ENCODE measurements at places on chromosomes 4 and X. TPM values are rescaled to one million over a fixed set of nuclear protein-coding genes. Genes with fewer than 3 reads are reported as not detected.

- no peak for DNase-seq
These were observed 114.9 kb upstream of the SLC34A2 start for GRCh38 chr4:25540734-25541133.

Gene TCEAL5
- total RNA-seq = 0.28 TPM

Gene PLS3
- total RNA-seq = 110 TPM

Gene AKAP4
- not detected for total RNA-seq

GRCh38 chr4:39655211-39655610 lies 16.5 kb upstream of the SMIM14 start:
- no peak for DNase-seq

DNA sequence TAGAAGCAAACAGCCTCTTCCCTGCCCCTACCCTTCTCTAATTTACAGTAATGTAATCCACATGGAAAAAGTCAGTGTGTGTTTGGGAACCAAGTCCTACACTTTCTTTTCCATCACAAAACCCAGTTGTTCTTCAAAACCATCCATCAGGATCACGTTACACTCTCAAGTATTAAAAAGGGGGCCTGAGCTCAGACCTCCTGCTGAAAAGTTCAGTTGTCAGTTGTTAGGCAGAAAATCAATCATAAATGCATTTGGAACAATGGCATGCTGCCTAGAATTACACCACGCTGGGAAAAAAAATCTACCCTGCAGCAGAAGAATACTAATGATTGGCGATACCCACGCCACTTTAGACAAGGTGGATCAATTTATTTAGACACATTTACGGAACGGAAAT lies 236.5 kb downstream of the PARM1 start:
- DNase-seq = no peak

DNA sequence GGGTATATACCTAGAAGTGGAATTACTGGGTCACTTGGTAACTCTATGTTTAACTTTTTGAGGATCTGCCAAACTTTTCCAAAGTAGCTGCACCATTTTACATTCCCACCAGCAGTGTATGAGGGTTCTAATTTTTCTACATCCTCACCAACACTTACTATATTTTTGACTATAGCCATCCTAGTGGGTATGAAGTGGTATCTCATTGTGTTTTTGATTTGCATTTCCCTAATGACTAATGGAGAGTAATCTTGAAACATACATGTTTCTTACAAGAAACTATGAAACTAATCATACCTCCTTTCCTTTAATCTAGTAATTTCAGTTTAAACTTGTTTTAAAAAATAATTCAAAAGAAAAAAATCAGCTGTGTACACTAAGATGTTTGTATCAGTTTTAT lies 17.9 kb downstream of the BCLAF3 start:
- DNase-seq = no peak

GRCh38 chr4:7103031-7103606 lies 35.3 kb upstream of the GRPEL1 start:
- peak; percentile 89 for DNase-seq

DNA sequence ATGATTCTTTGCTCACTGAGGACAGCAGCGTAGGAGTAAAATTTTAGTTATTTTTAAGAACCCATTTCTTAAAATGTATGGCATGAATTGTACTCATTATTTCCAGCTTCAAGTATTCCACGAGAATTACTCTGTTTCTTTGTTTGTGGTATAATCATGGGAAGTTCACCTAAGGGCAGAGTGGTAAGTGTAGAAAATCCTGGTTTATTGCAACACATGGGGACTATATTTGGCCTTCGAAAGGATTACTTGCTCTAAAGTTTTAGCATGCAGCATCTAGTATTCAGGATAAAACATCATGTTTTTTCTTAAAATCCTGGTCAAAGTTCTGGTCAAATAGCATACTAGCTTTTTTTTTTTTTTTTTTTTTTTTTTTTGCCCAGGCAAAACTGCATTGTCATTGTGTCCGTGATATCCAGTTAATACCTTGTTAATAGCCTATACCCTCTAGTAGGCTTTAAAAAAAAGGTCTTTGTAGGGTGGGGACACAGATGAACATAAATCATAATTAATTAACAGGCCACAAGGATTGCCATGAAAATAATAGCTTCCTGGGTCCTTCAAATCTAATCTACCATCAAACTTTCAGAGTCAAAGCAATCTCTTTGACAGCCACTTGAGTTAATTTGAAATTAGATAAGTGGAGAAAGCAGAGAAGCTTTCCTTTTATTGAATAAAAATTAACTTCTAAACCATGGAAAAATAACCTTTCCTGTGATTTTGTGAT lies 44.6 kb upstream of the VEGFC start:
- DNase-seq = no peak

GRCh38 chrX:13485167-13485566 lies 84.2 kb upstream of the EGFL6 start:
- DNase-seq = no peak

- DNase-seq = peak; percentile 94
These were observed 230.7 kb upstream of the STK26 start for GRCh38 chrX:131792356-131792749.

- no peak for DNase-seq
These were observed 2337.6 kb downstream of the PCDH7 start for GRCh38 chr4:33057736-33058135.

DNA sequence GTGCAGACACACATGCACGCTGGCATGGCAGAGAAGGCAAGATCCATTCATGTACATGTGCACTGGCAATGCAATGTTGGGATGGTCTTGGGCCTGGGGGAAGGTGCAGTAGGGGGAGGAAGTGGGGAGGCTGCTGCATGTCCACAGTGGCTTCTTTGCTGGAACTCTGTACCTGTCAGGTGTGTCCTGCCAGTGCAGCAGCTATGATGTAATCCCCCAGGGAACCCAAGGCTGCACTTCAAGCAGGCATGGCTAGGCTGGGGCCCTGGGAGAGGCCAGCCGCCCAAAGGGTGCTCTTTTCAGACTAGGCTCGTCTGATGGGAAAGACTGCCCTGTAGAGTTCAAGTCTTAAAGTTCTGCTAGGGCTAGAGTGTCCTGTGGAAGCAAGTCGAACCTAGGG lies 1304.0 kb downstream of the FAM133A start:
- DNase-seq = no peak

Gene FAM184B
- 0.09 TPM for total RNA-seq

Gene CLNK
- total RNA-seq = 2.8 TPM

Gene MMRN1
- 28.9 TPM for total RNA-seq

- no peak for DNase-seq
These were observed 549.1 kb downstream of the ANKRD50 start for GRCh38 chr4:124163401-124163800.

DNA sequence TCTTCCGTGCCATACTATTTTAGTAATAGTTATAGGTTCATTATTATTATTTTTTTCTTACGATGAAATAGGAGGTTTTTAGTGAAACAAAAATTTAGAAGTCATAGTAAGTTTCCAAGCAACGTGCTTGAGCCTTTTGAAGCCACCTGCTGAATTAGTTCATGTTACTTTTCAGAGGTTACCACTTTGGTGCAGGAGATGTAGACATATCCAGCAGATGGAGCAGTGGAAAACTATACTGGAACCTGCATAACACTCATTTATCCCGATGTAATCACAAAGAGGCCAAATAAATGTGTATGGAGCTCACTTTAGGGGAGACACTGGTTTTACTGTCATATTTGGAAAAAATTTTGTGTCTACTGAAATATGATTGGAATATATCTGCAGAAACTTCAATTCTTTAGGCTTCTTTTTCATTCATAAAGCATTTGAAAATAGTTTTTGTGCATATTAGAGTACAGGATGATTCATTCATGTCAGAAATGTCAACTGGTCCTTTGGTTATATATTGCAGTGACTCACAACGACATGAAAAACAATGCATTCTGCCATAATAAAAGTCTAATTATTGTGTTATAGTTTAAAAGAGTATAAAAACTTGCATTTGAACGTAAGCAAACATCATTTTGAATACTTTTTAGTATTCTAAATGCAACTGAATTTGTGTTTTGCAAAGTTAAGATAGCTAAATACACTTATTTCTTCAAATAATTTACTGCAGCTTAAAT lies 2182.9 kb upstream of the TENM3 start:
- DNase-seq = no peak

Gene SH3RF1
- total RNA-seq = 35.7 TPM

GRCh38 chrX:102950908-102951866 lies 14.1 kb downstream of the RAB40AL start:
- no peak for DNase-seq

Gene ADGRG2
- total RNA-seq = 1.2 TPM

DNA sequence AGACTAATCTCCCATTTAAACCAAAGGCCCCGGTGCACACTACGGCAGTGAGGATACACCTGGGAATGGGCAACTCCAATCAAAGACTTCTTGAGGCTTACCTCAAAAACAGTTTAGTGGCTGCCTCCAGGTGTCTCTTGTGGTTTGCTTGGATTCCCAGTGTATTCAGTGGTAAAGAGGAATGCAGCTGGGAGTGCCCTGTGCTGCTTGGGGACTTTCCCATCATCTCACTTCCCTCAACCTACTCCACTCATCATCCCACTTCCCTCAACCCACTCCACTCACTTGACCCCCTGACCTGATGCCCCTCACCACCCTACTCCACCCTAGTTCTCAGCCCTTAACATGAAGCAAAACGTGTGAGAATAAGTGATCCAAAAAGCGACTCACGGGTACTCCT lies 177.3 kb upstream of the ETNPPL start:
- DNase-seq = no peak

DNA sequence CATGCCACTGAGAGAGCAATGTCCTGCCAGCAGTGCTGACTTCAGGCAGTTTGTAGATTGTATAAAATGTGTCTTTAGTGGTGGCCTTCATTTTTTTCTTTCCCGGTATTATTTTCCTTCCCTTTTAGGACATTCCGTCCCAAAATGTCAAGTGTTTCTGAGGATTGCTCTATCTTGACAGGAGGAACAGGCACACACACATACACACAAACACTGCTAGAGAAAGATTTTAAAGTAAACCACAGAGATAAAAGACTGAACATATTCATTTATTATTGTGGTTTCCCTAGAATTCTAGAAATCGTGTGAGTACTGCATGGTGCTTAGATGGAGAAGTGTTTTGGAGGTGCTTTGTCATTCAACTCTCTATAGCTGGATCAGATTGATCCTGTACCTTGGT lies 111.9 kb downstream of the GABRB1 start:
- no peak for DNase-seq

Gene SLC49A3
- total RNA-seq = 18.2 TPM

Gene FMR1
- total RNA-seq = 69.0 TPM
